ENCODE measurements at places on chromosomes 5 and 9. TPM values are rescaled to one million over a fixed set of nuclear protein-coding genes. Genes with fewer than 3 reads are reported as not detected.

ADAM19 gene
- total RNA-seq: 232 TPM

DEPDC1B gene
- total RNA-seq: 20.5 TPM

SLC34A1 gene
- not detected for total RNA-seq

PTGES gene
- total RNA-seq: 0.09 TPM

- peaks cover 17% of the 10 kb centered on the region for H3K4me1 ChIP-seq
- peaks cover 13% of the 10 kb centered on the region for H3K36me3 ChIP-seq
- H3K27ac ChIP-seq: peak overlapping the region; percentile 91
- H3K27me3 ChIP-seq: peaks cover 16% of the 10 kb centered on the region
These were observed 760 bp downstream of the ALDH1B1 start for GRCh38 chr9:38393128-38393796.

DNA sequence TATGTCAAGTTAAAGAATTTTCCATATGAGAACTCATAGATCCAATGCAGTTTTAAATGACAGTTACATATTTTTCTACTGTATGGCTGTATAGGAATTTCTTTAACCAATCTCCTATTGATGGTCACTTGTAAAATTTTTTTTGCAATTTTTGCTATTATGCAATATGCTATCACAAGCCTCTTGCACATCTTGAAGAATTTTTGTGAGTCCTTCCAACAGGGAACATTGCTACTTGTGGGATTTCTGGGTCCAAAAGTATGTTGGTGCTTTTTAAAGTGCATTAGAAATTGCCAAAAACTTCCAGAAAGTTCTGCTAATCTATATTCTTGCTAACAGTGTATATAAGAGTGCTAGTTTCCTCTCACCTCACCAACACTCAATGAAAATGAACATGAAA, 65.1 kb downstream of the NPR3 start:
- no peaks in the 10 kb centered on the region for H3K27me3 ChIP-seq
- H3K4me3 ChIP-seq: no peak overlapping the region
- H3K36me3 ChIP-seq: no peaks in the 10 kb centered on the region
- H3K4me1 ChIP-seq: no peaks in the 10 kb centered on the region
- no peak overlapping the region for H3K27ac ChIP-seq

DNA sequence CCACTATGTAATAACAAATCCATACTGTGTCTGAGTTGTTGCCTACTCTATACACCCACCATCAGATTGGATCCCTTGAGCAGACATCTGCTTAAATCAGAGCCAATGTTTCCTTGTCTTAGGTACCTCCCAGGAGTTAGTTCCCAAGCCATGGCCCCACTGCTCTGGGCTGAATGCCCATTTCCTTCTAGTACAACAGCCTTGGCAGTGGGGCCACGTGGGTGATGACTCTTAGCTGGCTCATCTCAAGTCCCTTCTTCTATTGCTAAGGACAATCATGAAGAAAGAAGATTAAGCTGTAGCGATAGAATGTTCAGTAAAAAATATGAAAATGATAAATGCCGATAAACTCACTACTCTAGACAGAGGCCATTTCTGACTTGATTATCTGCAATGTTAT, 16.6 kb downstream of the PTGR1 start:
- H3K27me3 ChIP-seq: no peaks in the 10 kb centered on the region
- H3K4me1 ChIP-seq: no peaks in the 10 kb centered on the region
- H3K4me3 ChIP-seq: no peak overlapping the region
- H3K36me3 ChIP-seq: no peaks in the 10 kb centered on the region
- DNase-seq: no peak

GRCh38 chr5:137359941-137360340, 139.2 kb downstream of the SPOCK1 start:
- no peaks in the 10 kb centered on the region for H3K4me1 ChIP-seq
- H3K36me3 ChIP-seq: no peaks in the 10 kb centered on the region
- H3K27me3 ChIP-seq: peaks cover 3% of the 10 kb centered on the region
- H3K4me3 ChIP-seq: no peak overlapping the region
- H3K27ac ChIP-seq: no peak overlapping the region

GRCh38 chr5:83162601-83163000, 85.3 kb downstream of the XRCC4 start:
- no peak overlapping the region for H3K4me3 ChIP-seq
- no peaks in the 10 kb centered on the region for H3K27me3 ChIP-seq
- DNase-seq: no peak
- no peaks in the 10 kb centered on the region for H3K36me3 ChIP-seq
